Activated T-helper 2 cell treated with anti-CD3 and anti-CD28 coated beads, Interferon-gamma antibody, Interleukin-2, Interleukin-4, amounts not matched to agents 10 μg/mL and 5 μg/mL and 100 μg/mL, durations not matched to agents 14 hours and 24 hours and 36 hours (primary cell): ENCODE measurements at places on chromosomes 4 and X.

GRCh38 chr4:184861047-184861446, 35.3 kb upstream of the ACSL1 start:
- no peak overlapping the region for H3K27ac ChIP-seq
- no peaks in the 10 kb centered on the region for H3K36me3 ChIP-seq
- H3K4me1 ChIP-seq = peaks cover 21% of the 10 kb centered on the region
- no peak overlapping the region for H3K4me3 ChIP-seq

DNA sequence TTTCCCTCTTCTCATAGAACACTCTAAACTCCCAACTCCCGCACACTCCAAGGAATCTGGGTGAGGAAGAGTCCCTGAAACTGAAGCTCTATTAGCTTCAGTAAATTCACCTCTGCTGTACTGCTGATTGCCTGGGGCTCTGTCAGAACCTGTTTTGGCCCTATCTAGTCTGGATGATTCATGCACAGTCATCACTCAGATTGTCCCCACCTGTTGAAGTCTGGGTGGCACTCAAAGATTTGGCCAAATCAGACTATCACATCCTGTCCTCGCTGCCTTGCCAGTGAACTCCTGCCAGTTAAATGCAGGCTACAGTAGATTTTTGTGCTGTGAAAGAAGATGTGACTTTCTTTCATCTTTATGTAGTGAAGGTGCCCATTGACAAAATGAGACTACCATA, 63.5 kb upstream of the EMCN start:
- no peak overlapping the region for H3K27ac ChIP-seq
- no peak for DNase-seq
- H3K4me3 ChIP-seq = no peak overlapping the region
- peaks cover 2% of the 10 kb centered on the region for H3K27me3 ChIP-seq

DNA sequence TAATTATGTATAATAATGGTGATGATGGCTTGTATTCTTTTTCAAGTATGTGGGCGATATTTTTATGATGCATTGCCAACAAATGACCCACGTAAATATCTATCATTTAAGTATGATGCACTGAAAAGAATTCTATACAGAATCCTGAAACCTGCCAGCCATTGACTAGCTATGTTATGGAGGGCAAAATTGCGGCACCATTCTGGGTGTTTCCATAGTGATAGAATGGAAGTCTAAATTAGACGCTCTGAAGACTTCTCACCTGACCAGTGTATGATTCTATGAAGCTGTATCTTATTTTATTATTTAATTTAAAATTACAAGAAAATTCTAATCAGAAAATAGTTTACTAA, 677 bp upstream of the CENPC start:
- H3K27me3 ChIP-seq = no peaks in the 10 kb centered on the region
- H3K27ac ChIP-seq = no peak overlapping the region
- peaks cover 36% of the 10 kb centered on the region for H3K36me3 ChIP-seq
- peaks cover 40% of the 10 kb centered on the region for H3K4me1 ChIP-seq

- DNase-seq = no peak
- peaks cover 52% of the 10 kb centered on the region for H3K4me1 ChIP-seq
- no peak overlapping the region for H3K27ac ChIP-seq
- peaks cover 61% of the 10 kb centered on the region for H3K36me3 ChIP-seq
- no peaks in the 10 kb centered on the region for H3K27me3 ChIP-seq
Measured at GRCh38 chr4:107996949-107997788, 7.5 kb downstream of the HADH start.

DNA sequence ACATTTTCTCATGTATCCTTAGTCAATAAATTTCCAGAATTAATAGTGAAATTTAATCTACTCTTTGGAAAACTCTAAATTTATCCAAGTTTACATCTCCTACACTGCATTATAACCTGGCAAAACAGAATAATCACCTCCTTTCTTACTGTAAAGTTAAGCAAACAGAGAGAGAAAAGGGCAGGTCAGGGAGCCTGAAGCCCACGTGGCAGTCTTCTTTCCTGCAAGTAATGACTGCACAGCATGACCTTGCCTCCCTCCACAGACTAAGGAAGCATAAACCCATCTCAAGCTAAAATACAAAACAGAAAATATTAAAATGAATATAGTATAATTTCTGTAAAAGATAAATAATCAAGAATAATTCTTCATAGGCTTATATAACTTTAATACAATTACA, 1153.0 kb downstream of the C4orf33 start:
- no peak overlapping the region for H3K27ac ChIP-seq
- H3K27me3 ChIP-seq = no peaks in the 10 kb centered on the region
- no peak for DNase-seq
- no peaks in the 10 kb centered on the region for H3K36me3 ChIP-seq
- H3K4me1 ChIP-seq = no peaks in the 10 kb centered on the region

DNA sequence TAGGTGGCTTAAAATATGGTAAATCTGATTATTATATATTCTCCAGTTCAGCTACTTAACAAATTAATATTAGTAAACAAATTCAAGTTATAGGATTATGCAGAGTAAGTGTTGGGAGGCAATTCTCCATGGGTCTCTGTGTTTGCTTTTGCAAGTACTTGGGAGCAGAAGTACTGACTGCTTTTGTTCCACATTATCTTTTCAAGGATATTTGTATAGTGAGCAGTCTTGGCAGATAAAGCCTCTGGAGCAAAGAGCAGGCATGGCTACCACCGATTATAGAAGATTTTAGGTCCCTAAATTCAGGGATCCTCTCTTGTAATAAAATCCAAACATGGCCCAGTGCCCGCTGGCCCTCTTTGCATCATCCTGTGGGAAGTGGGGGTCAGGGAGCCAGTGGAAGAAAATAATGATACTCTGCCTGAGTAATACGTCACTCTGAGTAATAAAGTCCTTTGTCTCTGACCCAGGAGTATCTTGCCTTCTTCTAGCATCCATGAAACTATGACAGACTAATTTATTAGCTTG, 23.2 kb downstream of the NDNF start:
- peaks cover 5% of the 10 kb centered on the region for H3K4me1 ChIP-seq
- no peaks in the 10 kb centered on the region for H3K36me3 ChIP-seq
- peaks cover 52% of the 10 kb centered on the region for H3K27me3 ChIP-seq
- no peak overlapping the region for H3K4me3 ChIP-seq
